Stimulated activated CD4-positive, alpha-beta T cell treated with anti-CD3 and anti-CD28 coated beads, Interleukin-4, amount 100 ng/mL, for 1 hour (primary cell): ENCODE measurements at places on chromosomes 6 and 20.
A peak's percentile ranks its signal among the peaks of the same experiment; 100 is the strongest.

DNA sequence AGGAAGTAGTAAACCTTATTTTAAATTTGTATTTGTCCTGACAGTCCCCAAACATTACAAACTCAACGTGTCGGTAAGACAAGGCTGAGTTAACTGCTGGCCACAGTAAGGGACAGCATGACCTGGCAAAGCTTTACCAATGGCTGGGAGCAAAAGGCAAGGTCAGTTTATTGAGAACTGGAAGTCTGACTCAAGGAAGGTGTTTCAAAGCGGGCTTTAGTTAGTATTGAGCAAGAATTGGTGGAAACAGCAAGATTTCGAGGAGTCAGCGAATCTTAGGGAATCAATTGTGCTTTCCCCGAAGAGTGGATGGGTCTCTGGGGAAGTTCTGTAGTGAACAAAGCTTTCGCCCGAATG, 885 bp upstream of the GZF1 start:
- DNase-seq, result no peak

GRCh38 chr6:122758927-122759334, 20.6 kb upstream of the FABP7 start:
- no peak for DNase-seq

DNA sequence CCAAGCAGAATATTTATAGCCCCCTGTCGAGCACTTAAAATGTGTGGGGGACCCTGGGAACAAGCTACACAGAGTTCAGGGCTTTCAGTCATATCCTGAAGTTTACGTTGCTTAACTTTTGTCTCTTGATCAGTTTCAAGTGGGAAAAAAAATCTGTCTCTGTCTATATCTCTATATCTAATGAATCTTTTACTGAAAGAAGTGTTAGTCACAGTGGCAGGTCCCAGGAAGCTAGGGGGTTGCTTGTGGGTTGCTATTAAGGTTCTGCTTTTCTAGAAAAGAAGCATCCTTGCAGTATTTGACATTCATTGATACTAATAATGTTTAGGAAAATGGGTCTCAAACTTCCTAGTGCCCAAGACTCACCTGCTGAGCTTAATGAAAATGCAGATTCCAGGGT, 76.7 kb upstream of the CLDN20 start:
- DNase-seq, result no peak

- no peak for DNase-seq
These were observed 9.4 kb upstream of the COMMD7 start for GRCh38 chr20:32752458-32753250.

DNA sequence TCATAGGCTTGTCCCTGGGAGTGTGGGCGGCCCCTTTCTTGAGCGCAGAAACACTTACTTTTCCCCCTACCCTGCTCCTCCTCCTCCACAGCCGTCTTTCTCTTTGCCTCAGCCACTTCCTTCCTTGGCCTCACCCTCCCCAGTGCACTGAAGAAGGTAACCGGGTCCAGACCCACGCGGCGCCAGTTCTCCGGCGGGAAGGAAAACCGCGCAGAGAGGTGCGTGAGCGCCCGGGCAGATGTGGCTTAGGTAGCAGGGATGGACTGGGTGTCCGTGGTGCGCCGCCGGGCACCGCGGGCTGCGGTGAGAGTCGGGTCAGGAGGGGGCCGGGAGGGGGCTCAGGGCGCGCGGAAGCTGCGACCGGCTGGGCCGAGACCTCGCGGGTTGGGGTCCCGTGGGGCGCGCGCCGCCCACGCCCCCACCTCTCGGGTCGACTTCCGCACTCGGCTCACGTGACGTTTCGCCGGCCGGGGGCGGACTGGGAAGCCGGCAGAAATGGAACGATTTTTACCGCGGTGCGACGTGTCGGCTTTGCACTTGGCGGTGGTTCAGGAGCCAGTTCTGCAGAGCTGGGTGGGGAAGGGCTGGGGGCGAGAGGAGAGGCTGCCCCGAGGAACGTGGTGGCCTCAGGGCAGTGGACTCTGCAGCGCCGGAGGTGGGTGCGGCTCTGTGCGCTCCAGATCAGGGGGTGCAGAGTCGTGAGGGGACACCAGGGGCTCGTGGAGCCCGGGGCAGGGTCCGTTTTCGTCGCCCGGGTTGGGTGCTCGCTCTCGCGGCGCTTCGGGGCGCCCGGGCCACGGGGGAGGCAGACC, at the start of gene ABRACL:
Gene ABRACL, plus strand, starts transcription at position 88 of the 812 bp plus-strand sequence. CDS start 5,416 bp downstream, outside the sequence.
- peak; percentile 84 for DNase-seq

- DNase-seq, result no peak
These were observed 2.1 kb upstream of the TMX4 start for GRCh38 chr20:8021541-8022269.

DNA sequence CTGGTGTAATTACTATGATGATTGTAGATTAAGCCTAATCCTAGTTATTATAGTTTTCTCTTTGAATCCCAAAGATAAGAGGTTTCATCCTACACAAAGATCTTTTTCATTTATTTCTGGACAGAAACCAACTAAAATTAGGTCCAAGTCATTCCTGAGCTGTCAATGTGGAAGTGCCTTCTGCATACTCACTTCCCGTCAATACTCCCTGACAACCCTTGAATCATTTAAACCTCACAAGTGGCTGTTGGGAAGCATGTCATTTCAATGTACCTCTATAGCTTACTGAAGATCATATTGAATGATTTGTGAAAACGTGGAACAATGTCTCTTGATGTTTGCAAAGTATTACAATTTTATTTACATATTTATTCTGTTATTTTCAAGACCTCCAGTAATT, 274.1 kb downstream of the HACE1 start:
- no peak for DNase-seq
